ENCODE measurements at places on chromosomes 4 and X. TPM values are rescaled to one million over a fixed set of nuclear protein-coding genes. Genes with fewer than 3 reads are reported as not detected.

FBXL5 gene
- 75.8 TPM for total RNA-seq

SPATA4 gene
- 0.46 TPM for total RNA-seq

DNA sequence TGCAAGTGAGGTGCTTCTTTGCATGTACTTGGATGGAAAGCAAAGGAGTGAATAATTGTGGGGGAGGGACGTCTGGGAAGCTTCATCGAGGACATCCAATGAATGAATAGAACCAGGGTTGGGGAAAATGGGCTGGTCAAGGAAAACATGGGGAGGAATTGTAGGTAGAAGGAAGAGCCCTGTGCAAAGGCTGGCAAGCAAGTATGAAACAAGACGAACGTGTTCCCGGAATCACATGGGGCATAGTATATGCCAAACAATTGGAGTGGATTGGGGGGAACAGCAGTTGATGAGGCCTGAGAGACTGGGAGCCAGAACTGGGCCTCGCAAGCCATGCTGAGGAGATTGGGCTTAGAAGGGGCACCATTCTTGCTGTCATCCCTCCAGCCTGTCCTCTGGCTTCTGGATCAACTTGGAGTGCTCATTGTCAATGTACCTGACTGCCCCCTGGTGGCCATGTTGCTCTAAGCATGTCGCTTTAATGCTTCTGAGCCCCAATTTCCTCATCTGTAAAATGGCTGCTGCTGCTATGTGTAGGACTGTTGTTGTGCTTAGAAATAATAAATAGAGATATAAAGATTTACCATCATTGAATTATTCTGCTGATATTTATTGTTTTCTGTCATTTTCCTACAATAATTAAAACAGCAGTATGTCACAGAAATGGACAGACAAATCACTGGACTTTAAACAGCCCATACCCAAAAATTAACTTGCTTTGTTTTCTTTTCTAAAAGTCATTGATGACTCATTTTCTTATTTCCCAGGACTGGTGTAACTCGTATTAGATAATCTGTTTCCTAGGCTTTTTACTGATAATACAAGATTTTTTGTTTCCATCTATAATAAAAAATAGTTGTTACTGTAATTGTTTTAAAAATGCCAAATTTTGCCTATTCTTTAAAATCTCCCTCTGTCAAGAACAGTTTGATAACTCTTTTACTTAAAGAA lies 66.4 kb downstream of the JADE3 start:
- DNase-seq = peak; percentile 39

DNA sequence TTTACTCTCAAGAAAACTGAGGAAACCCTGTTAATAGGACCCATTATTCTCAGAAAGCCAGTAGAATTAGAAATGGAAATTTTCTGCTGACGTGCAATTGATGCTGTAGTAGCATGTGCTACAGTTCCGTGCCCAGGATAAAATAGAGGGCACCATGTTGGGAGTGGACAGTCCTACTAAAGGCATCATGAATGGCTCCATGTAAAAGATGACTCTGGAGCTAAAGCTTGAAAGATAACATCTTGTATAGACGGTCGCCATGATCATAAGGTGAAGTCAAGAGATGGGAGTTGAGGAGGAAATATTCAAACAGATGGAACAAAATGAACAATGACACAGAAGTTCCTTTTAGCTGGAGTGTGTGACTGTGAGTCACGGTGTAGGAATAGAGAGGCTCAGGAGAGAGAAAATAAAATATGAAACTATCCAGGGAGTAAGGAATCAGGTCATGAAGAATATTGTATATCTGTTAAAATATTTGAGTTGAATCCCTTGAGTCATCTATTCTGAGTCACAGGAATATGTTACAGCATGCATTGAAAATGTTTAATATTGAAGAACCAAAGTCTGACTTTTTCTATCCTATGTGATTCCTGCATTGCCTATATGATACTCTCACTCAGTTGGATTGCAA lies 31.8 kb downstream of the ANXA10 start:
- DNase-seq = peak; percentile 59

GRCh38 chr4:66219401-66219800 lies 549.1 kb upstream of the EPHA5 start:
- DNase-seq = no peak

All from astrocyte (in vitro differentiated cells and primary cell).